ENCODE measurements at places on chromosomes 3 and 15.

GRCh38 chr15:59419170-59419569, 18.8 kb upstream of the FAM81A start:
- DNase-seq, result no peak

- DNase-seq, result no peak
These were observed 75.0 kb upstream of the ABHD17C start for GRCh38 chr15:80620141-80620540.

GRCh38 chr15:91929509-91929908, 76.0 kb downstream of the SLCO3A1 start:
- DNase-seq, result no peak

DNA sequence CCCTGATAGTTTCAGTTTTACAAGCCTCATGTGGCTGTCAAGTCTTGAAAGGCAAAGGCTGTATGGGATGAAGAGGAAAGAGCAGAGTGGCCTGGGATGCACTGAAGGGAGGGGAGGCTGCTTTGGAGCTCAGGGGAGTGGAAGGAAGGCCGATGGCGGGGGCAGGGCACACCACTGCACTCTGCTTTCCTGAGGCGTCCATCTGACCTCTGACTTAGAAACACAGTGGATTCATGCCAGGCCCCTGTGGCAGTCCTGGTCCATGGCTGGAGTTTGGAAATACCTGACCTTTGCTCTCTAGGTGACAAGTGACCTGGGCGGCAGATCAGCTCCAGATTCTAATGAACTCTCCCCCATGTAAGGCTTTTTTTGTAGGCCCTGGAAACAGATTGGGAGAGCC, 19.0 kb downstream of the FAH start:
- DNase-seq, result no peak

DNA sequence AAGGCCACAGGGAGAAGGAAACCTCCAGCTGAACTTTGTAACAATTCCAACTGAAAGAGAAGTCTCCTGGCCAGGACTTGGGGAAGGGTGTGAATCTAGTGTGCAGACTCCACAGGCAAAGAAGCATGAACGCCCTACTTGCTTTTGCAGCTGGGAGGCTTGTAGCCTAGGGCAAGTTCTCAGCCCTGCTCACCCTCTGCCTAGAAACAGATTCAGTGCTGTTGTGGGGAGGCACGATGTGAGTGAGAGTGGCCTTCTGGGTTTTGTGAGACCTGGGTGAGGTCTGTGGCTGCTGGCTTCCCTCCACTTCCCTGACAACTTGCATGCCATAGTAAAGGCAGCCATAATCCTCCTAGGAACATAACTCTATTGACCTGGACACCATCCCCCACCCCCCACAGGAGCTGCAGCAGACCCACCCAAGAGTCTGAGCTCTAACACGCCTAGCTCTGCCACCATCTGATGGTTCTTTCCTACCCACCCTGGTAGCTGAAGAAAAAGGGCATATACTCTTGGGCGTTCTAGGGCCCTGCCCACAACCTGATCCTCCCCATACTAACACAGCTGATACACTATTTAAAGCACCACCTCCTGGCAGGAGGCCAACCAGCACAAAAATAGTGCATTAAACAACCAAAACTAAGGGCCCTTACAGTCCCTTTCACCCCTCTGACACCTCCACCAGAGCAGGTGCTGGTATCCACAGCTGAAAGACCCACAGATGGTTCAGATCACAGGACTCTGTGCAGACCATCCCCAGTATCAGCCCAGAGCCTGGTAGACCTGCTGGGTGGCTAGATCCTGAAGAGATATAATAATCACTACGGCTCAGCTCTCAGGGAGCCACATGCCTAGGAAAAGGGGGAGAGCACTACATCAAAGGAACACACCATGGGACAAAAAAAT, 426.5 kb downstream of the IGSF11 start:
- no peak for DNase-seq

DNA sequence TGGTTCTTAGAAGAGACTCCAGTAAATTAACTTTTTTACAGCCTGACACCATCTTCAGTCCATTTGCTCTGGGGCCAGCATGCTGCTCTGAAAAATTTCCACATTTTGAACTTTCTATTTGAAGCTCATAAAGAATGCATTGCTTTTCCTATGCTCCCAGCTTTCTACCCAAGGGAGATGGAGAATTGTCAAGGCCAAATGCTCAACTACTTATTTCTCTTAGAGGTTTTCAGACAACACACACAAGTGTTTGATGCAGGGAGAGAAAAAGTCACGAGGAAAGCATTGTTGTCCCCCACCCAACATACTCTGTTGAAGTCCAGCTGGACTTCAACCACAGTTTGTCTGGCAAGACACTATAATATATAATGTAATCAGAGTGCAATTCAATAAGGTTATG, 100.3 kb upstream of the CADPS start:
- no peak for DNase-seq

DNA sequence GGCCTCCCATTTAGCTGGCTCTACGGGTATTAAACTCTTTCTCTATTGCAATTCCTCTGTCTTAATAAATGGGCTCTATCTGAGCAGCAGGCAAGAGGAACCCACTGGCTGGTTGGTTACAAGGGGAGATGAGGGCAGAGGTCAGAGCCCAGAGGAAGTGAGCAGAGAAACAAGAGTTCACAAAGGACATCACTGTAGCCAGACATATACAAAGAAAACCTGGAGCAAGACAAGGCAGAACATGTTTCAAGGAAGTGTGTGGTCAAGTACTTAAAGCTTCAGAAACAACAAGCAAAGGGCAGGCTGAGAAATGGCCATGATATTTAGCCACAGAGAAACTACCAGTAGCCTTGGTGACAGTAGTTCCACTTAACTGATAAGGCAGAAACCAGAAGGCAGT, 24.3 kb downstream of the SUSD5 start:
- no peak for DNase-seq

- no peak for DNase-seq
These were observed 331.7 kb downstream of the MAGI1 start for GRCh38 chr3:65706776-65707568.

GRCh38 chr15:61339516-61339915, 110.4 kb upstream of the RORA start:
- DNase-seq, result no peak

- no peak for DNase-seq
These were observed at the start of gene AGTR1 for GRCh38 chr3:148697306-148698189. AGTR1 (plus strand) TSS chr3:148697903; CDS start chr3:148741036, 43,133 bp downstream.

DNA sequence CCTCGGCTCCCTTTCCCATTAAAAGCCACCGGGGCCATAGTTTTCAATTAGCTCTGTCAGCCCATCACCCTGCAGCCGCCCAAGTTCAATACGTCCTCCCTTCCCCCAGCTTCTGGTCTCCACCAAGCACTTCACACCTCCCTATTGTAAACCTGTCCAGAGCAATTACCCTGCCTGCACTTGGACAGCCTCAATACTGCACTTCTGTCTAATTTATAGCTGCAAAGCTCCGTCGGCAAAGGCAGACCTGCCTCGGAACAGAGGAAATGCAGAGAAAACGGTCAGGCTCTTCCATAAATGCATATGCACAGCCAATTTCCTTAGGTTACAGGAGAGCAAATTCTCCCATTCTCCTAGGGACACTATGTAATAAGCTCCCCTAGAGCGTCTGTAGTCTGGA, 21.9 kb downstream of the LRIG1 start:
- DNase-seq, result no peak

GRCh38 chr3:141091426-141091825, 40.3 kb downstream of the SPSB4 start:
- no peak for DNase-seq

DNA sequence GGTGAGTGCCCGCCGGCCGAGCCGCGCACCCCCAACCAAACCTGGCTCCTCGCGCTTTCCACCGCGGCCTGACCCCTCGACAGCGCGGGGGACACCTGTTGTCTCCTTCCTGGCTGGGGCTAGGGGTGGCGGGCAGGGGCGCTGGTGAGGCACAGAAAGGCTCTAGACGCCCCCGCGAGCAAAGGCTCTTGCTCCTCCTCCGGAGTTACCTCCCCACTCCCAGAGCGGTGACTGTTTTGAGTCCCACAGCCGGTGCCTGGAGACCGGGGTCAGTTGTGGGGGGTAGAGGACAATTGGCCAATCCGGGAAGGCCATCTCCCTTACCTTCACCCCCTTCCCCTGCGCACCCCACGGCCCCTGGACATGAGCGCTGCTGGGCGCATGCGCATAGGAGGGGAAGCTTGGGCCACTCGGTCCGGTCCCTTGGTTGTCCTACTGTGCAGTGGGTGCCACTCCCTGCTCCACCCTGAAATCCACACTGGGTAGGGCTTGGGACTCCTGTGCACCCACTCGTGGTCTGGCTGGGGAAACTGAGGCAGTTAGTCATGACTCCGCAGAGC, 554 bp downstream of the CHST13 start:
- no peak for DNase-seq

GRCh38 chr15:56943403-56943802, 25.0 kb downstream of the TCF12 start:
- no peak for DNase-seq

DNA sequence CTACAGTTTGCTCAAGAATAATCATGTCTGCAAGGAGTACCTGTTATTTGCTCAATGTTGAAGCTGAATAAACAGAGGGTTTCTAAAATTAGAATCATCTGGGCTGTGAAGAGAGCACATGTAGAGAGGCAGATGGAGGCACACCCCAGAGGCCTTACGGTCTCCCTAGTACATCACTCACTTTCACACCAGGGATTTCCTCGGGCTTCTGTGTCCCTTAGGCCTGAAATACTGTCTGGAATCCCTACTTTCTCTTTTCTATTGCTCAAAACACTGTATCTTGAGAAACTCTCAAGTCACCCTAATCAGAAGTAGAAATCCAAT, 473.7 kb upstream of the ROBO2 start:
- DNase-seq, result no peak

- peak; percentile 50 for DNase-seq
These were observed 77.2 kb upstream of the SLC6A11 start for GRCh38 chr3:10738688-10739372.

- DNase-seq, result no peak
These were observed 42.7 kb upstream of the PRICKLE2 start for GRCh38 chr3:64267721-64268604.

- no peak for DNase-seq
These were observed 121.4 kb upstream of the PHLDB2 start for GRCh38 chr3:111737706-111738086.

GRCh38 chr15:93848490-93848889, 382.9 kb upstream of the MCTP2 start:
- no peak for DNase-seq

DNA sequence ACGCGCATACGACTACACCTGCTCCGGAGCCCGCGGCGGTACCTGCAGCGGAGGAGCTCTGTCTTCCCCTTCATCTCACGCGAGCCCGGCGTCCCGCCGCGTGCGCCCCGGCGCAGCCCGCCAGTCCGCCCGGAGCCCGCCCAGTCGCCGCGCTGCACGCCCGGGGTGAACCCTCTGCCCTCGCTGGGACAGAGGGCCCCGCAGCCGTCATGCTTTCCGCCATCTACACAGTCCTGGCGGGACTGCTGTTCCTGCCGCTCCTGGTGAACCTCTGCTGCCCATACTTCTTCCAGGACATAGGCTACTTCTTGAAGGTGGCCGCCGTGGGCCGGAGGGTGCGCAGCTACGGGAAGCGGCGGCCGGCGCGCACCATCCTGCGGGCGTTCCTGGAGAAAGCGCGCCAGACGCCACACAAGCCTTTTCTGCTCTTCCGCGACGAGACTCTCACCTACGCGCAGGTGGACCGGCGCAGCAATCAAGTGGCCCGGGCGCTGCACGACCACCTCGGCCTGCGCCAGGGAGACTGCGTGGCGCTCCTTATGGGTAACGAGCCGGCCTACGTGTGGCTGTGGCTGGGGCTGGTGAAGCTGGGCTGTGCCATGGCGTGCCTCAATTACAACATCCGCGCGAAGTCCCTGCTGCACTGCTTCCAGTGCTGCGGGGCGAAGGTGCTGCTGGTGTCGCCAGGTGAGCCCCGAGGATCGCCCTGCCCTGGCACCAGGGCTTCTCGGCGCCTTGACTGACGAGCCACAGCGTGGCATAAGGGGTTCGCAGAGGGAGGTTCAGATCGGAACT, 420 bp downstream of the SLC27A2 start:
- no peak for DNase-seq

GRCh38 chr3:78792733-78793132, 975.1 kb downstream of the ROBO1 start:
- DNase-seq, result no peak

- peak; percentile 57 for DNase-seq
These were observed 120.7 kb downstream of the LMLN start for GRCh38 chr3:198080521-198081384.

GRCh38 chr3:57815036-57815435, 58.9 kb downstream of the SLMAP start:
- peak; percentile 19 for DNase-seq

DNA sequence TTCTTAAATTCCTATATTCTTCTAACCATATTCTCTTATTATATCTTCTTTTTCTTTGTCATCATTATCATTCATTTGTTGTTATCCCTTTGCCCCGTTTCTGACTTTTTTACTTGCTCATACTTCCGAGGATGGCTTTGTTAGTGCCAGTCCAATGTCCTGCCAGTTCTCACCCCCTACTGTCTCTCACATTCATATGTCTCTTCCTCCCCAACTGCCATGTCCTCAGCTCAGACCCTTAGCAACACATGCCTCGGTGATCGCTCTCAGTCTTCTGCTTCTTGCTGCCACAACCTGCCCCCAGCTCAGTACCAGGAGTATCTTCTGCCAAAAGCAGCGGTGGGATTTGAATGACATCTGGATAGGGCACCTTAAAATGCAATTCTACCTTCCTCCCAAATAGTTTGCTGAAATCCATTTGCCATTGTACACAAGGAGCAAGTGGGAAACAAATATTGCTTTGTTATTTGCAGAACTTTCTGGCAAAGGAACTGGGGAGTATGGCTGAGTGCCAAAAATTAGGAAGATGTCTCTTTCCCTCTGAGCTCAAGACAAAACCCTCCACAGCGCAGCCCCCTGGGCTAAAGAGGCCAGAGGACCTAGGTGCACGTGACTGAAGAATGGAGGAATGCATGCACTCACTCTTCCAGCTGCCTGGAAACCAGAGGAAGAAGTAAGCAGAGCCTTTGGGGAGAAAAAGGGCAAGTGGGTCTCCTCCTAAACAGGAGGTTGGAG, 57.7 kb upstream of the CTNNB1 start:
- DNase-seq, result no peak

DNA sequence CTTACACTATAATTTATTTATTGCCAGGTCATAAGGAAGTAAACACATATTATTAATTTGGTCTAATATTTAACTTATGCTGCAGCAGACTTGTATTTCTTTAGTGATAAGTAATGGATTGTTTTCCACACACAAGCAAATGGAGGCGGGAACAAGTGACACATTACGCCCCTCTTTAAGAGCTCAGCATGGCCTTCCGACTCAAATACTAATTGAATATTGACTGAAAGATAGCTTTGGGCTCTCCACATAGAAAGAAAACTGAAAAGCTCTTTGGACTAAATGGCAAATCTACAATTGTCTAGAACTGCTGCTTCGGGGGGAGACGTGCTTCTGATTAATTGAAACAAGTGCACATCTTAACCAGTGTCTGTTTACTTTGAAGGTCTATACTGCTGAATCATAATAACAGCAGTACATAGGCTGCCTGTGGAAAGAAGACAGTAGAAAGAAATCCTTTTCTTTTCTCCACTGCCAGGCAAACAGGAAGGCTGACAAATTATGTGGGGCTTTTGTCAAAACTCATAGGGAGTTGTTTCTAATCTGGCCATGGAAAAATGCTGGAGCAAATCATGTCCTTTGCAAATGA, 15.9 kb downstream of the CADPS start:
- DNase-seq, result no peak

Data from stimulated activated CD8-positive, alpha-beta memory T cell treated with anti-CD3 and anti-CD28 coated beads, Interleukin-2, amount 100 ng/mL, for 1 hour (primary cell).